GM23248 (cell line): ENCODE measurements at places on chromosomes 7 and 10. TPM values are rescaled to one million over a fixed set of nuclear protein-coding genes. Genes with fewer than 3 reads are reported as not detected.

DNA sequence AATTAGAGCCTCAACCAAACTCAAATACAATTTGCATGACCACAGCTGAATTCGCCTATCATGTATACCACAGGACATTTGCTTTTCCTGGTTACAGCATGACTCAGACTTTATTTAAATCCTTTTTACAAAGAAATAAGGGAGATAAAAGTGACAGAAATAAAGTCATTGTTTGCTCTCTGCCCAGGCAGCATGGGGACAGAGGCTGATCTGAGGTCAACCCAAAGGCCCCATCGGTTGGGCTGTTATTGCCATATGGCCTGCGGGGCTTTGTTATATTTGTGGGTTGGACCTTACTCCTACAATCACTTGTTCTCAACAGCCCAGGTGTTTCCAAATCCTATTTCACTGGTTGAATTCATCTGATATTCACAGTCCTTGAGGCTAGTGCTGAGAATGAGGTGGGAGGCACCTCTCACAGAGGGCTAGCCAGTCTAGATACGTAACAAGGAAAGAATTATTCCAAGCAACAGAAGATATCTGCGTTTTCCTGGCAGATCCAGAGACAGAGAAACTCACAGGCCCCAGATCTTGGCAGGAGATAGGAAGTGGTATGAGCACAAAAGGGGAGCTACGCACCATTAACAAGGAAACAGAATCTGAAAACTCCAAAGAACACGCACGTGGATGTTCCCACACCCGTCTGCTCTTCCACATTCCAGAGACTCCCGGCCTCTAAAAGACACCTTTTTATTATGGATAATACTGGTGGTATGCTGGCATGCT lies 117.3 kb downstream of the HIPK2 start:
- DNase-seq, result no peak

DNA sequence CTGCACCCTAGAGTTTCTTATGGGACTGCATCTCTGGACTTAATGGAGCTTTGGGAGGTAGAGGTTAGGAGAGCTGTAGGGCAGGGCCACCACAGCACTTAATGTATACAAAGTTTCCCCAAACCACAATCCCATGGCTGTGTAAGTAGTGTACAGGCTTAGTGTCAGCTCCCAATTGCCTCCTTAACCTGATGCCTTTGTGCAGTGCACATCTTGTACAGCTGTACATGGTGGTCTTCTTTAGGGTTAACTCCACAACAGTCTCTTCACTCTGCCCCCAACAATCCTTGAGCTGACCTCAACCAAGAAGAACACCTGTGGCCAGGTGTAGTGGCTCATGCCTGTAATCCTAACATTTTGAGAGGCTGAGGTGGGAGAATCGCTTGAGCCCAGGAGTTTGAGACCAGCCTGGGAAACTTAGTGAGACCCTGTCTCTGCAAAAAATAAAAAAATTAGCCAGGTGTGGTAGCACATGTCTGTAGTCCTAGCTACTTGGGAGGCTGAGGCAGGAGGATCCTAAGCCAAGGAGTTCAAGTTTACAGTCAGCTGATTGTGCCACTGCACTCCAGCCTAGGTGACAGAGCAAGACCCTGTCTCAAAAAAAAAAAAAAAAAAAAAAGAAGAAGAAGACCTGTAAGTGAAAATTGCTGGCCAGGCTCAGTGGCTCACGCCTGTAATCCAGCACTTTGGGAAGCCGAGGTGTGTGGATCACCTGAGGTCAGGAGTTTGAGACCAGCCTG lies 6.8 kb downstream of the PLAU start:
- DNase-seq, result no peak

DNA sequence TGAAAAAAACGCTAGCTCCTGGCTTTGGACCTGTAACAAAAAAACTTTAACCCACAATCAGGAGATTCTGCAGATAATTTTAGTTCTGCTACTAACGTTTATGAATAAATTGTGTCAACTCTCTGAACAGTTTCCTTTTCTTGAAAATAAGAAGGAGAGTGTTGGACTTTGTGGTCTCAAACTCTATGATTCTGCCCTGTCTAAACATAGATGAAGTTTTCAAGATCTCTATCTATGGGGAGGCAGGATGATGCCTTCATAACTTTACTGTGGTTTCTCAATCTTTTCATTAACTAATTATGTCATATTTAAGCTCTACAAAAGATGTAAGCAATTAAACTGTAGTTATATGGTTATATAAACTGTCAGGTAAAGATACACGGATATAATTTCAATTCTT lies 162.0 kb downstream of the REEP3 start:
- DNase-seq, result no peak

GRCh38 chr7:41024126-41024525 lies 678.8 kb downstream of the INHBA start:
- DNase-seq, result no peak

GRCh38 chr10:64071218-64071617 lies 550.0 kb downstream of the REEP3 start:
- DNase-seq, result no peak

- DNase-seq, result no peak
Observed at GRCh38 chr10:69855346-69856111, 53.8 kb downstream of the COL13A1 start.

GRCh38 chr10:72764151-72764550 lies 72.2 kb downstream of the MCU start:
- peak; percentile 71 for DNase-seq

GRCh38 chr10:72567889-72568640 lies 57.8 kb downstream of the MICU1 start:
- DNase-seq, result peak; percentile 14

GRCh38 chr7:102220229-102220850 lies 66.3 kb upstream of the SH2B2 start:
- DNase-seq, result no peak

DNA sequence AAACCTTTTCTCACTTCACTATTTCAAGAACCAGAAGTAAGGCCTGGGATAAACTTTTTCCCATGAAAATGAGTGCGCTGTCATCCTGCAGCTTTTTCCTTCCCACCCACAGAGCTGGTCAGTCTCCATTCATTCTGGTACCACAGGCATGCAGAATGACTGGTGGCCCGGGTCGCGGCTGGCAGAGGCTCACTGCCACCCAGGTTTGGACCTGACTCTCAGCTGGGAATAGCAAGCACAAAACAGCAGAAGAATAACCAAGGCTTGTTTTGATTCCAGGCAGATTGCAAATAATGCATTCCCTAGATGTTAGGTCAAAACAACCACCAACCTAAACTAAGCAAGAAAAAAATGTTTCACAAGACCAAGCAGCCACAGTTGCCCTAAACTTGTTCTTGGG lies 190.5 kb upstream of the NRP1 start:
- DNase-seq, result peak; percentile 76

- no peak for DNase-seq
Observed at GRCh38 chr7:1137517-1138167, 22.4 kb downstream of the ZFAND2A start.

DNA sequence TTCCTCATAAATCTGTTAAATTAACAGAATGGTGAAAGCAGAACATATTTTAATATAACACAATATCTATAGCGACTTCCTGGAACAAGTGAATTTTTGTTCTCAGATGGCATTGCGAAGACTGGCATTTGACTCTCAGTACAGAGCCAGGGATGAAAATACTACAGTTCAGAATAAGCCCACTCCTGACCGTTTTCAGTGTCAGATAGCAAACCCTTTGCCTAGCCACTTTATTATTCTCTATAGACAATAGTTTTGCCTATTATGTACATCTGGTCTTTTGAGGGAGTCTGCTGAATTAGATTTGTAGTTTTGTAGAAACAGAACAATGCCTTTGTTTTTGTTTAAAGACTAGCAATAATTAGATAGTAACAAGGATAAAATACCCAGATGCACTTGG lies 2.3 kb downstream of the MINPP1 start:
- no peak for DNase-seq

- no peak for DNase-seq
Observed at GRCh38 chr7:43594020-43594419, 11.1 kb downstream of the STK17A start.

DNA sequence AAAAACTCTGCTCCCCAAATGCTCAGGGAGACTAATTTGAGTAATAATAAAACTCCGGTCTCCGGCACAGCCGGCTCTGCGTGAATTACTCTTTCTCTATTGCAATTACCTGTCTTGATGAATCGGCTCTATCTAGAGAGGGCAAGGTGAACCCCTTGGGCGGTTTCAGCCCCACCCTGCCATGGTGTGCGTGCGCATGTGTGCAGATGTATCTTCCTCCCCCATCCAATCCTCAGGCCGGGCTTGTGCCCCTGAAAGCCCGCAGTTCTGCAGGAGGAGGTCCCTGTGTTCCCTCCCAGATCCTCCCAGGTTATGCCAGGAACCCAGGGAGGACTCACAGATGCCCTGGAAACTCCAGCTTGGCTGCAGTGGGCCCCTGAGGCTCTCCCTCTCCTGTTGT lies 48.3 kb upstream of the MYL10 start:
- no peak for DNase-seq

GRCh38 chr7:94444813-94445212 lies 50.1 kb downstream of the COL1A2 start:
- no peak for DNase-seq

GRCh38 chr10:79241990-79242619 lies 105.2 kb upstream of the PPIF start:
- DNase-seq, result peak; percentile 90

- DNase-seq, result no peak
Observed at GRCh38 chr7:7209412-7210050, 27.2 kb downstream of the C1GALT1 start.

- DNase-seq, result peak; percentile 78
Observed at GRCh38 chr7:44461387-44461786, 29.1 kb downstream of the NUDCD3 start.

DNA sequence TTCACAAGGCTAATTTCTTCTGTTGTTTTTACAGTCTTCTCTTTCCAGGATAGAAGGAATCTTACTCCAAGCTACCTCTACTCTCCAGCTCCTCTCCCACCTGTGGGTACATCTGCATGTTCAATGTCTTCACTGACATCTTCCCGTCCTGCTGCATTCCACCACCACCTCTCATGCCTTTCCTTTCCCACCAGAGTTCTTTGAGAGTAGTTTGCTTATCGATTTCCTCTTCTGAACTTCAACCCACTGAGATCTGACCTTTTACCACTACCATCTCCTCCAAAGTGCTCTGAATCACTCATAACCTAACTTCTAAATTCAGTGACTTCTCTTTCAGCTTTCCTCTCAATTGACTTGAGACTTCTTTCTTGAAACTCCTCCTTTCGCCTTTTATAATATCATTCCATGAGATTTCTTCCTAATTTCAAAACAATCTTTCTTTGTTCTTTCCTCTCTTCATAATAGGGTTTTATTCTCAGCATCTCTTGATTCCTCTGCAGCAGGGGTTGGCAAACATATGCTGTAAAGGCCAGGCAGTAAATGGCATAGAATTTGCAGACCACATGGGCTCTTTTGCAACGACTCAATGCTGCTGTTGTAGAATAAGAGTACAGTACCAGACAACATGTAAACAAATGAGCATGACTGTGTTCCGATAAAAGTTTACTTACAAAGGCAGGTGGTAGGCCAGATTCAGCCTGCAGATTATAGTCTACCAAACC lies 22.1 kb downstream of the ACSL5 start:
- no peak for DNase-seq

DNA sequence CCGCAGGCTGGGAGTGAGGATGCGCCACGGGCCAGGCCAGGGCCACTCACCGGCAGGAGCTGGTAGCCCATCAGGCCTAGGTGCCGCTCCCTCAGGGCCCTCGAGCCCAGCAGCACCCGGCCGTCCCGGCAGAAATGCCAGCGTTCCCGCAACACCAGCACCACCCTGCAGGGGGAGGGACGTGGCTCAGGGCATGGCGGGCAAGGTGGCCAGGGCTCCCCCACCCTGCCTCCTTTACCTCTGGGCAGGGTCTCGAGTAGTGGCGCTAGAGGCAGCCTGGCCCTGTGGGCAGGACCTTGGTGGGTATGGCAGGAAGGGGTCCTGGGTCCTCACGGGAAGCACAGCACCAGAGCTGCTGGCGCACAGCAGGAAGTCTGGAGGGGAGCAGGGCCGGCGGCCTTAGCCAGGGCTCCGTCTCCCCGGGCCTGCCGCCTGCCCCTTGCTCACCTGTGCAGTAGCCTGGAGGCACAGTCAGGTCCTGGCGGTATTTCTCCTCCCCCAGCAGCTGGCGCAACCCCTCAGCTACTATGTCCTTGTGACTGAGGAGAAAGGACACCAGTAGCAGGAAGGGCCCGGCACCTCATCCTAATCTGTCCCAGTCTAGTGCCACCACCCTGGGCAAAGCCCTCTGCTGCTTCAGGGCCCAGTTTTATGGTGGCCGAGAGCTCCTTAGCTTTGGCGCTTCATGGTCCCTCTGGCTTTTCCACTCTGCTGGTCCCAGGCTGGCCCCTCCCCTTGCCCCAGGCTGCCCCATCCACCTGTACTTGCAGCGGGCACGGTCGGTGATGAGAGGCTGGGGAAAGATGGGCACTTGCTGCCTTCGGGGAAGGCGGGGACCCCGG lies 3.5 kb downstream of the FASTK start:
- peak; percentile 49 for DNase-seq

GRCh38 chr7:105060923-105061322 lies 46.9 kb downstream of the KMT2E start:
- peak; percentile 12 for DNase-seq

- DNase-seq, result no peak
Observed at GRCh38 chr7:27605283-27605682, 57.4 kb downstream of the HIBADH start.

GRCh38 chr10:119403921-119404320 lies 138.6 kb downstream of the RGS10 start:
- DNase-seq, result no peak

- DNase-seq, result no peak
Observed at GRCh38 chr7:4169455-4169854, 512.6 kb upstream of the FOXK1 start.

- no peak for DNase-seq
Observed at GRCh38 chr10:649798-650440, 39.5 kb downstream of the DIP2C start.

GRCh38 chr10:102597131-102597991 lies 46.9 kb upstream of the TRIM8 start:
- no peak for DNase-seq

Gene PLAU
- 26.0 and 26.1 TPM in 2 replicates for polyA plus RNA-seq

Gene PVRIG
- polyA plus RNA-seq, result 0.34 TPM in 1 of 2 replicates, not detected in the other

Gene INA
- polyA plus RNA-seq, result 0.18 and 0.20 TPM in 2 replicates

Gene COL28A1
- not detected in 2 replicates for polyA plus RNA-seq

Gene HMX2
- not detected in 2 replicates for polyA plus RNA-seq

Gene ITGA8
- polyA plus RNA-seq, result 0.23 TPM in 1 of 2 replicates, not detected in the other

Gene FFAR4
- polyA plus RNA-seq, result not detected in 2 replicates

Gene GNGT1
- not detected in 2 replicates for polyA plus RNA-seq

Gene NUP42
- polyA plus RNA-seq, result 27.1 and 28.5 TPM in 2 replicates

Gene CYP17A1
- not detected in 2 replicates for polyA plus RNA-seq

Gene TMEM176B
- not detected in 2 replicates for polyA plus RNA-seq

Gene MYOZ1
- polyA plus RNA-seq, result 0.39 and 0.44 TPM in 2 replicates

Gene DHTKD1
- polyA plus RNA-seq, result 6.4 and 6.8 TPM in 2 replicates

Gene AZGP1
- polyA plus RNA-seq, result not detected in 2 replicates

Gene FGL2
- 1.3 and 1.6 TPM in 2 replicates for polyA plus RNA-seq

Gene SEMA3A
- polyA plus RNA-seq, result 24.5 and 25.3 TPM in 2 replicates

Gene COL17A1
- polyA plus RNA-seq, result 0.30 and 0.51 TPM in 2 replicates

Gene INTS1
- 24.8 and 25.4 TPM in 2 replicates for polyA plus RNA-seq
